Stimulated activated CD4-positive, alpha-beta T cell treated with anti-CD3 and anti-CD28 coated beads, Interleukin-1b, Interleukin-23, amount 100 ng/mL, for 48 hours (primary cell): ENCODE measurements at places on chromosomes 13 and 19.
A peak's percentile ranks its signal among the peaks of the same experiment; 100 is the strongest.

DNA sequence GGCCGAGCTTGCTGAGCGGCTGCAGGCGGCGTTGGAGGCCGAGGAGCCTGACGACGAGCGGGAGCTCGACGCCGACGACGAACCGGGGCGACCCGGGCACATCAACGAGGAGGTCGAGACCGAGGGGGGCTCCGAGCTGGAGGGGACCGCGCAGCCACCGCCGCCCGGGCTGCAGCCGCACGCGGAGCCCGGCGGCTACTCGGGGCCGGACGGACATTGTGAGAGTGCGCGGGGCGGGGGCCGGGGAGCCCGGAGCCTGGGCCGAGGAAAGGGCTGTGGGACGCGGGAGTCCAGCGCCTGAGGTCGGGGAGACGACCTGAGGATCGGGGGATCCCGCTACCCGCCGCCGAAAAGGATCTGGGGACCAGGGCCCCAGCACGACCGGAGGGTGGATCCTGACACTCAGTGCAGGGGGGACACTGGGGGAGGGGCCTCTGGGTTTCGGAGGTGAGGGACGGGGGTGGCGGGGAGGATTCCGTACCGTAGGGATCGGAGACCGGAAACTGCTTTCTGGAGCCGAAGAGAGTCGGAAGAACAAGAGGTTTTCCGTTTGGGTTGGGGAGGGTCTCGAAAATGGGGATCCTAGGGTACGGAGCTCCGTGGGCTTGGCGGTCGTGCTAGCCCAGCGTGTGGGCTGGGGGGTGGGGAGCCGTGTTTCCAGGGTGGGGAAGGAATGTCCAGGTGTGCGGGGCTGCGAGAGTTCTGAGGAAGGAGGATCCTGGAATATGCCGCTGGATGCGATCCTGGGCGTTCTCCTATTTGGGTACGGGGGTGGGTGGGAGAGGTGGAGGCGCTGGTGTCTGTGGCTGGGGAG lies 616 bp downstream of the HNRNPUL1 start:
- DNase-seq = peak; percentile 67

DNA sequence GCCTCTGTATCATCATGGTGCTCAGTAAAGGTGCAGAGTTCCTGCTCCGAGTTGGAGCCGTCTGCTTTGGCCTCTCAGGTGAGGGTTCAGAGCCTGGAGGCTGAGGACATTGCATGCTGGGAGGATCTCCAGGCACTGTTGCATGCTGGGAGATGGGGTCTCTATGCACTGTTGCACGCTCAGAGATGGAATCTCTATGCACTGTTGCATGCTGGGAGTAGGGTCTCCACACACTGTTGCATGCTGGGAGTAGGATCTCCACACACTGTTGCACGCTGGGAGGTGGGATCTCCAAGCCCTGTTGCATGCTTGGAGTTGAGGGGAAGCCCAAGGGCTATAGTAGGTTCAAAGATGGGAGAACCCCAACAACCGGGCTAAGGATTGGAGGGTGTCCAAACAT lies 8.3 kb downstream of the CACNG6 start:
- no peak for DNase-seq

GRCh38 chr19:40599902-40600569 lies 1.1 kb upstream of the LTBP4 start:
- DNase-seq = no peak

DNA sequence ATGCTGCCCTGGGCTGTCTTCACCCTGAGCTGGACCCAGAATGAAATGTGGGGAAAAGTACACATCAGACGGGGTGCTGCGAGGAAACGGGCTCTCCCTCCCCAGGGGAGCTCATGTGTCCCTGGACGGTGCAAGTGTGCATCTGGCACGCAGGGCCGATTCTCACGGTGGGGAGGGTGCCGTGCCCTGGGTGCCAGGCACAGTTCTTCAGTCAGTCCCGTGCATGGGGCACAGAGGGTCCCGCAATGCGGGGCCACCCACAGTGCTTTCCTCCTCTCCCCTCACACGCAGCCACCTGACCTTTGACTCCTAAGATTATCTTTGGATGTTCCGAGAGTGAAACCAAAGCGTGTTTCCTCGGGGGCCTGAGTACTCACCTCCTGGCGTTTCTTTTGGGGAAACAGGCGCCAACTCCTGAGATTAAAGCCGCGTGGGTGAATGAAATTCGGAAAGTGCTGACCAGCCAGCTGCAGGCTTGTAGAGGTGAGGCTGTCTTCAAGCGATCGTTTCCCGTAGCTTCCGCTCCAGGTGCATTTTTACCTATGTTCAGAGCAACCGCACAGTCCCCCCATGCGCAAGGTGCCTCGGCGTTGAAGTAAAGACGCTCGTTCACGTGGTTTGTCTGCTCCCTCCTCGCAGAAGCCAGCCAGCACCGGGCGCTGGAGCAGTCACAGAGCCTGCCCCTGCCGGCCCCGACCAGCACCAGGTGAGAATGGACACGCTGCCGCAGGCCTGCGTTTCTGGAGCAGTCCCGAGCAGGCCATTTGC lies 17.5 kb upstream of the F7 start:
- no peak for DNase-seq

- DNase-seq = no peak
Measured at GRCh38 chr19:20471431-20471830, 94.2 kb downstream of the ZNF737 start.

GRCh38 chr13:36959456-36960116 lies 39.5 kb upstream of the SMAD9 start:
- no peak for DNase-seq

GRCh38 chr13:32019612-32020233 lies 11.9 kb upstream of the FRY start:
- DNase-seq = no peak

GRCh38 chr13:39362652-39363381 lies 240.2 kb downstream of the LHFPL6 start:
- DNase-seq = no peak

DNA sequence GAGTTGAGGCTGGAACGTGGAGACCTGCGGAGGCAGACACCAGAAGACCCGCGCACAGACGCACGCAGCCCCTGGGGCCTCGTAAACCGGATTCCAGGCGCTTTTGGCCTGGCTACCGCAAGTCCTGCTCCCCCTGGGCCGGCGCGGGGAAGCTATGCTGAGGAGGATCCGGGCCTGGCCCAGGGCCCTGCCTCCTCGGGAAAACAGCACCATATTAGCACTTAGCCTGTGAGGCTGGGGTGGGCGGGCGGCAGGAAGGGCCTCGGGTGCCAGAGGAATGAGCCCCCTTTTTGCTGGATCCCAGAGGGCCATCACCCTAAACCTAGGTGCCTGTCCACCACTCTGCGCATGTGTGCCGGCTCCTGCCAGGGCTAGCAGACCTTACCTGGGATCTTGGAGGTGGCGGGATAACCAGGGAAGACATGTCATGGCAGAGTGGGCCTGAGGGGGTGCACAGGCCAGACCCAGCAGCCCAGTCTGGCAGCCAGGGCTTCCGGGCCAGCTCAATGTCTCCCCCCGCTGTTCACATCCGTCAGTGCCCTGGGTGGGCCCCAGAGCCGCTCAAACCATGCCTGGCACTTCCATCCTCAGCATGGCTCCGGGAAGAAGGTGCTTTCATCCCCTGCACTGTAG lies 7.3 kb downstream of the ELOF1 start:
- DNase-seq = no peak

- no peak for DNase-seq
Measured at GRCh38 chr19:30136611-30137195, 194.7 kb downstream of the URI1 start.

DNA sequence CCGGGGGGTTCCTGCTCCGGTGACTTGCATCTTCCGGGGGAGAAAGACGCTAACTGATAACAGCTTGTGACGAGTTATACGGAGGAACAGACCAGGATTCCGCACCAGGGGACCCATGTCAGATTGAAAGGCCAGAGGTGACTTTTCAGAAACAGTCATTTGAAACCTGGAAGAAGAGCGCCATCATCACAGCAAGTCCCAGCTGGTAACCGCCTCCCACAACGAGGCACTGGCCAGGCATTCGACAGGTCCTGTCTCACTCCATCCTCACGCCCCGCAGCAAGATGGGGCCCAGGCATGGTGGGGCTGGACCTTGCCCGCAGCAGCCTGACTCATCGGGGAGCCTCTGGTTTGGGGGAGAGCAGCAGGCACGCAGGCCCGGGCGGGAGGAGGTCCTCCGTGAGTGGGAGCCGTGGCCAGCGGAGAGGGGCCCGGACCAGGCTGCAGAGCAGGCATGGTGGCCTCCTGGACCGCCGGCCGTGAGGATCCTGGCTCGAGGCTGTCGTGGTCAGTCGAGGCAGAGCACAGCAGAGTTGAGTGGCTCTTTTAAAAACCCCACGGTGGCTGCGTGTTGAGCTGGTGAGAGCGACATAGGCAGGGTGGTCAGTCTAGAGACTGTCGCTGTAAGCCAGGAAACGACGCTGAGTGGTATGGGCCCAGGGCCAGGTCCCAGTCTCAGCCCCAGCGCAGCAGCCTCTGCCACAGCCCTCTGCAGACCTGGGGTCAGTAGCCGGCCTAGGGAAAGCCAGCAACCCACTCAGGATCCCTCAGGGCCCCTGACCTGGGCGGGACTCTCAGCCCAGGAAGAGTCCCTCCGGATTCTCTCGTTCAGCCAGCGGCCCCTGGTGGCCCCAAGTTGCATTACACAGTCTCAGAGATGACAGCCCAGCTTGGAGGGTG lies 94.9 kb upstream of the MCF2L start:
- peak; percentile 73 for DNase-seq

DNA sequence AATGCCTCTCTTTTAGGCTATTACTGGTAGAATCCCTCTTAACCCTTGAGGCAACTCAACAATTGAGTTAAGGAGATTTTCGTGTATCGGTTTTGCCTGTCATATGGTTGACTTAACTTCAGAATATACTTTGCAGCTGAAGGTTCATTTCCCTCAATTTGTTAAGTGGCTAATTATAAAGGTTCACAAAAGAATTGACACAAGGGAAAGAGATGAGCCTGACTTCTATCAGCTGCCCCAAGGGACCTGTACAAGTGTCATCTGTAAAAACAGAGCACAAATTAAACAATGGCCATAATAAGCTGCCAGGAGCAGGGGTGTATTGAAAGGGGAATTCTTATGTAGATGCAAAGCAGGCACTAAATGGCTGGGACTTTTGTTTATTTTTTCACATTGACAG lies 334.8 kb upstream of the OBI1 start:
- DNase-seq = no peak

DNA sequence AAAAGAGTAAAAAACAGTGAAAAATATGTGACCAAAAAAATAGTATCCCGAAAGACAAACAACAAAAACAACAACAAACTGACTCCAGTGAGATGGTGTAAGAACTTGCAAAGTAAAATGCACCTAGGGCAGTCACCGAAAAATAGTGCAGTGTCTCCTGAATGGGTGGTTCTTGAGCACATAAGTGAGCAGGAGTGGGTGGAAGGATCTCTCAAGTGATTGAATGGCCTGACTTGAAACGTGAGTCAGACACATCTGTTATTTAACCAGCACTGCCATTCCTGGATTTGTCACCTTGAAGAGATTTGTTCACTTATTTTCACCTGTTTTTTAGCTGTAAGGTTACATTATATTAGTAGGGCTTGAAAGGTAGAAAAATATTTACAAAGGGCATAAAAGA lies 3.5 kb downstream of the ZNF738 start:
- no peak for DNase-seq

GRCh38 chr19:31761281-31761913 lies 412.2 kb upstream of the TSHZ3 start:
- no peak for DNase-seq

- DNase-seq = no peak
Measured at GRCh38 chr13:40386586-40386985, 279.9 kb downstream of the FOXO1 start.

- no peak for DNase-seq
Measured at GRCh38 chr19:32066056-32066455, 279.4 kb upstream of the ZNF507 start.

DNA sequence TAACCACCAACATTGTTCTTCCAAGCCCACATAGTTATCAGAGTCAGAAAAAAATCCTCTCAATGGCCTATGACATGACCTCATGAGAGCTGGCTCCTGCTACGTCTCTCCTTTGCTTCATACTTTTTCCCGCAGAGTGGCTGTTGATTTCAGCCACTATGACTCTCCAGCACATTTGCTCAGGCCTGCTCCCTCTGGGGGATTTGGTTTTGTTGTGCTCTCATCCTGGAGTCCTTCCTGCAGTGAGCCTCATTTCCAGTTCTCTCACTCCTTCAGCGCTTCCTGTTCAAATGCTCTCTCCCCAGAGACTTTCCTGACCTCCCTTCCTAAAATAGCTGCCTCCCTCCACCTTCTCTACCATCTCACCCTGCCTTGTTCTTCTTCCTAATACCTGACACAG lies 72.0 kb upstream of the USP29 start:
- no peak for DNase-seq

DNA sequence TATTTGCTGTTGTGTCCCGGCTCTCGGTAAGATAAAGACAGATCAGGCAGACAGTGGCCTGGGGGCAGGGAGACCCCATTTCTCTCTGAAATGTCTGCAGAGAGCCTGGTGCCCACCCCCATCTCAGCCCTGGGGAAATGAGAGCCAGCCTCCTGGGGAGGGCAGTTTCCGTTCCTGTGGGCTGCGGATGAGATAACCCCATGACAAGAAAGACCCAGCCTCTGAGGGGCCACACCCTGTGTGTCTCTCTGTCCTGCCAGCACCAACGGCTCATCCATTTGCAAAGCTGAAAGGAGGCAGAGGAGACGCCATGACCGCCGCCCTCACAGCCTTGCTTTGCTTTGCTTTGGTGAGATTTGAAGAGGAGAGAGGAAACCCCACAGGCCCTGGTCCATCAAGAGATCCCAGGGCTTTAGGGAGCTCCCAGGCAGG lies 28.1 kb upstream of the KIR3DL3 start:
- no peak for DNase-seq

- no peak for DNase-seq
Measured at GRCh38 chr13:113152984-113153809, 5.3 kb upstream of the PROZ start.

GRCh38 chr13:98796798-98797197 lies 44.3 kb upstream of the SLC15A1 start:
- no peak for DNase-seq

DNA sequence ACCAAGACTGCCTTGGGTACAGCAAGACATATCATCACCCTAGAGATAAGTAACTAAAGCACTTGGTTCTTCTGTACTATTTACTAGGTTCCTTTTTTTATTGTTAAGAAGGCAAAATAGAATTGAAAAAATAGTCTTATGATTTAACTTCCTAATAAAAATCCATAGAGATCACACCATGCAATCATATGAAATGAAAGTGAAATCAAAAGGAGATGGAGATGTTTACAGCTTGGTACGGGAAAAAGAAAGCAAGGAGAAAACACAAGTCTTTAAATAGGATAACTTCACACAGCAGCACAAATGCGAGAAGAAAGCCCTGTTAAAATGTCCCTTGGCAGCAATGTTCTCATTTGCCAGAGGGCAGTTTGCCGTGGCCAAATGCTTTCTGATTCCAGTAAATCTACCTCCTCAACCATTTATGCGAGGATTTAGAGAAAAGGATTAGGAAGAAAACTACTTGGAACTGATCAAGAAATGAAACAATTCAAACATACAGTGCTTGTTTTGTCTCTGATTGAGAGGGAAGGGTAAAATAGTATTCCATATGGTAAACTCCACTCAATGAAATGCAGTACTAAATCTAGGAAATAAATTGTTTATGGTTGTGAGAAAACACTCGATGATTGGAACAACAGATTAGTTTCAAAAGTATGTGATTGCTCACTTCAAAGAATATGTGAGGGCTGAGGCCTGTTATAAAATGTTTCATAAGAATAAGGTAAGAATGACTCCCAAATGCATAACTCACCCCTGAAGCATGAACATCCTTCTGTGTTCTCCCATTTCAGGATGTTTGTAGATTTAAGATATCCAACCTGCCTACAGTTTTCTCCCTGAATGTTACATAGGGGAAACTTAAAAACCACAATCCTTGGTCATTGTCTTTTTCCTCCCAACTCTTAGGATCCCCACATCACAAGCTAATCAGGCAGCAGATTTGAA lies 487.8 kb downstream of the DACH1 start:
- no peak for DNase-seq
